HCT116 (cell line): ENCODE measurements at places on chromosomes 13 and 19. TPM values are rescaled to one million over a fixed set of nuclear protein-coding genes. Genes with fewer than 3 reads are reported as not detected.

Gene EFNA2
- total RNA-seq: 12.2 TPM

Gene ATP11A
- 80.4 TPM for total RNA-seq

Gene DAND5
- 0.25 TPM for total RNA-seq

Gene ZNF175
- total RNA-seq: 9.3 TPM

Gene PTH2
- 9.5 TPM for total RNA-seq

Gene DNAJC15
- total RNA-seq: 10.8 TPM

Gene IZUMO2
- not detected for total RNA-seq

Gene GDF15
- total RNA-seq: 425 TPM

Gene LILRA1
- not detected for total RNA-seq

Gene LGALS7
- total RNA-seq: not detected

Gene RAB3D
- total RNA-seq: 28.9 TPM

Gene ANGPTL8
- total RNA-seq: not detected

Gene NCR1
- not detected for total RNA-seq
